ENCODE measurements at places on chromosomes 5 and 9. TPM values are rescaled to one million over a fixed set of nuclear protein-coding genes. Genes with fewer than 3 reads are reported as not detected.
A peak's percentile ranks its signal among the peaks of the same experiment; 100 is the strongest.

IFNA2 gene
- total RNA-seq: not detected

EEIG1 gene
- total RNA-seq: 53.3 TPM

CAMK2A gene
- not detected for total RNA-seq

ESM1 gene
- total RNA-seq: 0.37 TPM

GTF3C5 gene
- 81.6 TPM for total RNA-seq

- DNase-seq: no peak
Measured at GRCh38 chr5:53825016-53825415, 264.6 kb downstream of the NDUFS4 start.

- DNase-seq: no peak
Measured at GRCh38 chr5:149859746-149860145, 84.8 kb downstream of the PDE6A start.

GRCh38 chr5:155905364-155905763 lies 421.6 kb upstream of the SGCD start:
- no peak for DNase-seq

- DNase-seq: no peak
Measured at GRCh38 chr5:59543821-59544442, 349.6 kb downstream of the PDE4D start.

- no peak for DNase-seq
Measured at GRCh38 chr5:133086366-133086875, 34.6 kb downstream of the HSPA4 start.

DNA sequence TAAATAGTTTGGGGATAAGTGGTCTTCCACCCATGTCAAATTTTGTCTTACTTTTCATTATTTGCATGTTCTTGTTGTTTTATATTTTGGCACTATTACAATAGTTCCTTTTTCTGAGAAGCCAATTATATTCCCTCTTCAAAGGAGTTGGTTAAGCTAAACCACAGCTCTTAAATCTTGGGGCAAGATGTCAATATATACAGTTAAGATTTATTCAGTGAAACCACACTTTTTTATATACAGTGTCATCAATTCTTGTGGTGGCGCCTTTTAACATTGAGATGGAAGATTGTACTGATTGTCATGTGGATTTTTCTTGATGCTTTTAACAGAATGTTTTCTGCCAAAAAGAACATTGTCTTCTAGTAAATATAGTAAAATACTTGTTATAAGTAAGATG lies 104.1 kb downstream of the MTREX start:
- no peak for DNase-seq

- no peak for DNase-seq
Measured at GRCh38 chr5:141412854-141413539, at the start of gene PCDHGA10. Gene PCDHGA10 (plus strand): TSS chr5:141412987. CDS start chr5:141413176, 189 bp downstream.

DNA sequence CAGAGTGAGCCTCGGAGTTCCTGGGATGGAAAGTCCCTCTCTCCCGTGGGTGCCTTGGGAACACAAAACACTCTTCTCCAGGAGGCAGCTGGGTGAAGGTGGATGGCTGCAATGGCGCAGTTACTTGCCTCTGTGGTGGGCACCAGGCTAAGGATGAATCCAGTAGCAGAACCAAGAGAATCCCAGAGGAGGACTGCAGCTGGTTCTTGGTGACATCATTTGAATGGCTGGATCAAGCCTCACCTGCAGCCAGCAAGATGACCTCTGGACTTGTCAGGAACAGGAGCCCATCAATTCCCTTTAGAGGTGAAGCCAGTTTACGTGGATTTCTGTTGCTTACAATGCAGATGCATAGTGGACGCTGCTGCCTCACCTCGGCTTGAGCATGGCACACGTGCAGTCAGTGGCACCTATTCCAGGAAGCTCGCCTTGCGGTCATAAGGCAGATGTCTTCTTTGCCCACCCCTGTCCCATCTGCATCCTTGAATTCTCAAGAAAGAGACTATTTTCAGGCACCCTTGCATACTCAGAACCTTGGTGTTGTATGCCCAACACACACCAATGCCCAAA lies 34.1 kb upstream of the ADAMTS2 start:
- DNase-seq: no peak

- no peak for DNase-seq
Measured at GRCh38 chr9:110559869-110560268, 19.7 kb downstream of the SVEP1 start.

DNA sequence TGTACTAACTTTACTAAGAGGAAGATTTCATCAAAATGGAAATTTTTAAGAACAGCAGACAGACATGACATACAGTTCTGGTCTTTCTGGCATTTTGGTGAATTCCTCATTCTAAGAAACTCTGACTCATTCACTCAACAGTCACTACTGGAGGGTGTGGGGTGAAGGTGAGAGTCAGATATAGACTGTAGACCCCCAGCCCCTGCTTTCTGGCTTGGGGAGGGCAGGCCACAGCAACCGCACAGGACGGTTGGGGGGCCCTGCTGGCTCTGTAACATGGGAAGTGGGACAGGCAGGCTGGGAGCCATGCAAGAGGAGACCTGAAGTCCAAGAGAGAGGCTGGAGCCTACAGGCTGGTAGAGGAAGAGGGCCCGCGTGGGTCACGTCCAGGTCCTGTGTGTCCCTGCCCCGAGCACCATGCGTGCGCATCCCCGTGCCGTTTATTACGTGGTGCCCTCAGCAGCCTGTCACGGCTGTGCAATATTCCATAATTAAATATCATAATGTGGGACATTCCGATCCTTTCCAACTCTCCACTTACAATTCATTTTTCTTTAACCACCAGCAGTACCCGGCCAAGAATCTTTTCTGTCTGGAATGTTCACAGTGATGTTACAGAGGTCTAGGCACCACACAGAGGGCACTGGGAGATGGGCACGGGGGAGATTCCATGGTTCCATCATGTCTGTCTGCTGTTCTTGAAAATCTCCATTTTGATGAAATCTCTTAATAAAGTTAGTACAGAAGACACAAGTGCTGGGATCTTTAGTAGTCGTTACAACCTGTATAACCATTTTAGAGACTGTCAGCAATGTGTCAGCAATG lies 75.5 kb downstream of the SEMA4D start:
- peak; percentile 68 for DNase-seq

DNA sequence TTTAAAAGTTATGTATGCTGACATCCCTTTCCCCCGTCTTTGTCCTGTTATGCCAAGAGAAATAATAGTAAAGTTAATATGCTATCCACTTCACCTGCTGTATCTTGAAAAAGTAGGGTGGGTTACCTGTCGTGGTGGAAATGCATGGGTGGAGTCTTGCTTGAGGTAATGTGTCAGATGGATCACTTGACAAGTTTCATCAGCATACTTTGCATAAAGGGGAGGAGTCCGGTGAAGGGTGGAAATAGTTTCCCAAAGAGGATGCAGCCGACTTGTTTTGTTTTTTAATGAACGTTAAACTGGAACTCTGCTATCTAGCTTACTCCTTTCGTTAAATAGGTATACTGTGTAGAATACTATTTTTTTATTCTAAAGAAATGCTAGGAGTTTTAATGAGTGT lies 9.0 kb upstream of the DMRT3 start:
- no peak for DNase-seq

GRCh38 chr9:120913647-120914264 lies 12.8 kb downstream of the TRAF1 start:
- DNase-seq: no peak

DNA sequence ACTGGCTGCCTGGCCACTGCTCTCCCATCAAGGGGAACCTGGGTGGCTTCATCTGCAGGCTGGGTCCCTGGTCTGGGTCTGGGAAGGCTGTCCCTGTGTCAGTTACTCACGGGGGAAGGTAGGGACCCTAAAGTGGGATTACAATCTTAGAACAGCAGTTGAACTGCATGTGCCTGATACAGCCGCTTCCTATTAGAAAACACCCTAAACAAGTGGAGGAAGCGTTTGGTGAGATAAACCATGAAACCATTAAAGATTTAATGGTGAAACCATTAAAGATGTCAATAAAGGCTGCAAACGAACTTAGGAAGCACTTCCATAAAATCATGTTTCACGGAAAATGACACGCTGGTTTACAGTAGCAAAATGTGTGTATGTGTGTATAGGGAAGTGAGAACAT lies 2.5 kb upstream of the GFI1B start:
- DNase-seq: no peak

- no peak for DNase-seq
Measured at GRCh38 chr5:106121972-106122605, 1548.6 kb downstream of the EFNA5 start.

Measured in activated T-helper 2 cell treated with anti-CD3 and anti-CD28 coated beads, Interferon-gamma antibody, Interleukin-2, Interleukin-4, amounts not matched to agents 10 μg/mL and 5 μg/mL and 100 μg/mL, durations not matched to agents 14 hours and 24 hours and 36 hours (primary cell).